ENCODE measurements at places on chromosomes 16 and 17. TPM values are rescaled to one million over a fixed set of nuclear protein-coding genes. Genes with fewer than 3 reads are reported as not detected.

The DHRS7C gene
- total RNA-seq: not detected

The CNTNAP1 gene
- total RNA-seq: 112 TPM

The GPRC5C gene
- 15.0 TPM for total RNA-seq

The CDYL2 gene
- 11.8 TPM for total RNA-seq

The KCNG4 gene
- total RNA-seq: not detected

The AGRP gene
- not detected for total RNA-seq

The MYADML2 gene
- total RNA-seq: not detected

Measured in smooth muscle cell of the pulmonary artery (primary cell).